ENCODE measurements at places on chromosomes 7 and 10.

DNA sequence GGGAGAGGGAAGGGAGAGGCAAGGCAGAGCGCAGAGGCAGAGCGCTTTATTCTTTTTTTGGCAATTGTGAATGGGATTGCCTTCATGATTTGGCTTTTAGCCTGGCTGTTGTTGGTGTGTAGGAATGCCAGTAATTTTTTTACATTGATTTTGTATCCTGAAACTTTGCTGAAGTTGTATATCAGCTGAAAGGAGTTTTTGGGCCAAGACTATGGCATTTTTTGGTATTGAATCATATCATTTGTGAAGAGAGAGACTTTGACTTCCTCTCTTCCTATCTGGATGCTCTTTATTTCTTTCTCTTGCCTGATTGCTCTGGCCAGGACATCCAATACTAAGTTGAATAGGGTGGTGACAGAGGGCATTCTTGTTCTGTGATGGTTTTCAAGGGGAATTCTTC is 291.3 kb downstream of the REEP3 start:
- no peak for DNase-seq

DNA sequence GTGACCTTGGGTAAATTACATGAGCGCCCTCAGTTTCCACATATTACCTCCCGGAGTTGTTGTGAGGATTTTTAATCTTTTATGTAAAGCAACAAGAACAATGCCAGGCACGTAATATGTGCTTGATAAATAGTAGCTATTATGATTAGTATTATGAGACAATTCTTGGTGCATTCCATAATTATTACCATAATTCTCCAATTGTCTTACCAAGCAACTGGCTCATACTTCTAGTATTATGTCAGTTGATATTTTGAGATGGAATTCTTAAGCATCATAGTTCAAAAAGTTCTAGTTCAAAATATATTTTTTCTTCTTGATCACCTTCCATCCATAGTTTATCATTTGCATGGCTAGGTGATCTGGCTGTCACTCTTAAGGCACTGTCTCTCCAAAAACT is 259.0 kb downstream of the BBS9 start:
- no peak for DNase-seq

GRCh38 chr10:103111031-103111917 is 81.8 kb downstream of the NT5C2 start:
- no peak for DNase-seq

DNA sequence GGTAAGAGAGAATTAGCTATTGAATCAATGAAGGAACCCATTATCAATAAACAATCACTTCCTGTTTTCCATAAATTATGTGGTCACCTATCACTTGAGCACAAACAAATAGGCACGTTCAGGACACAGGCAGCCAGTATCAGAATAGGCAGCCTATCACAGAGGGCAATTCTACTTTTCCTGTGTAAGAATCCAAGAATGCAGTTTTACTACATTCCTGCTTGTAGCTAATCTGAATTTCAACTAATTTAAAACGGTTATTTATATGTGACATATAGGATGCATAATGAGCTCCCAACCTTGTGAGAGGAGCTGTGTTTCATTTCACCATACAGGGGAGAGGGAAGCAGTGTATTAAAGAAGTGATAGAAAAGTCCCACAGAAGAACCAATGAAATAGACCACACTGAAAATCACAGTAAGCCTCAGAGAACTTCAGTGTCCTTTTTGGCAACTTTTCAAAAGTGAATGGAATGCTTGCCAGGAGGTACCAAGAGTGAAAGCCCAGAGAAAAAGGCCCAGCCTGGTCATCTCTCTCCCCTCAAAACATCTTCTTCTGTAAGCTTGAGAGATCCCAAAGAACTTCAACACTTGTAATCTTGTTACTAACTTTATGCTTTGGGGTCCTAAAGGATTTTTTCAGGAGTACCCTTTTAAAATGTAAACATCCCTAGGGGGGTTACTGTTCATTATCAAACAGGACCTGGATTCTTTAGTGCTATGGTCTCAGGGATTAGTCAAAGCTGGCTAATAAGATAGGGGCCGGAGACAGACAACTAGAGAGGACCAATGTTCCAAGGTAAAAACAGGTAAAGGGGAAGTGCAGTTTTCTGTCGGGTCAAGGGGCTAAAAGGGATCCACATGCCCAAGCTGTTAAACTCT is 1.3 kb downstream of the IMMP2L start:
- peak; percentile 42 for DNase-seq

DNA sequence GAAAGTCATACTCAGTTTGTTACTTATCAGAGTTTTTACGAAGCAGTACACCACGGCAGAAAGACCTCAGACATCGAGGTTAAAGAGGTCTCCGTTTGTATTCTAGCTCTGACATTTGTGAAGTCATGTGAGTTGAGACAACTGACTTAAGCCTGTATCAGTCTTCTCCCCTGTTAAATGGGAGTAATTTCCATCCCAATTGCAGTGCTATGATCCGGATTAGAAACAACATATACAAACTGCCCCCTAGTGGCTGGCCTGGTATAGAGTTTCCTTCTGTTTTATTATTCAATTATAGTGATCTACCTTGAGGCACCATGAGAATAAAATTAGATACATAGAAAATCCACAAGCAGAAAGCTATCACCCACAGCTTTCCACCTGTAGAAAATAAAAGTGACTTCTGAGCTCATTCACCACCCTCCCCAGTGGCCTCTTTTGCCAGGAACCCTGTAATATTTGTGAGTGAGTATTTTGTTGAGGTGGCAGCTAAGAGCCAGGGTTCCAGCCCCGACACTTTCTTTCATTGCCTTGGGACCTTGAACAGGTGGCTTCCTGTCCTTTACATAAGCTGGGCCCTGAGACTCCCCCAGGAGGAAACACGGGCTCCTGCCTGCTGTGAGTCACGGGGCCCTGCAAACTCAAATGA is 607.2 kb upstream of the MGMT start:
- DNase-seq = peak; percentile 44

DNA sequence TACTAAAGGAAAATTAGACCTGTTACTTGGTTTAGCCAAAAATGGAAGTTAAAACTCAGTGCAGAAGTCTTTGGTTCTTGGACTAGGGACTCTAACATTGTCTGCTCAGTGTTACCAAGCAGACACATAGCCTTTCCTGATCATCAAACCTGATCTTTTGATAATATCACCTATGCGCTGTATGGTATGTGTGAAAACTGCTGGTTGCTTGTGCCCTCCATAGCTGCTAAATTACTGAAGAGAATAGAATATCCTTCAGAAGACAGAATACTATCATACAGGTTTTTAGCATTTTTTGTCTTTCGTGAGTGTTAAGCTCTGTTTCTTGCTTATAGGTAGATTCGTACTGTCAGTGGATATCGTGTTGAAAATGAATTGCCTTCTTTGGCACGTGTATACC is 68.7 kb downstream of the ST7 start:
- DNase-seq = no peak

GRCh38 chr10:7756360-7756992 is 31.3 kb downstream of the KIN start:
- peak; percentile 26 for DNase-seq

DNA sequence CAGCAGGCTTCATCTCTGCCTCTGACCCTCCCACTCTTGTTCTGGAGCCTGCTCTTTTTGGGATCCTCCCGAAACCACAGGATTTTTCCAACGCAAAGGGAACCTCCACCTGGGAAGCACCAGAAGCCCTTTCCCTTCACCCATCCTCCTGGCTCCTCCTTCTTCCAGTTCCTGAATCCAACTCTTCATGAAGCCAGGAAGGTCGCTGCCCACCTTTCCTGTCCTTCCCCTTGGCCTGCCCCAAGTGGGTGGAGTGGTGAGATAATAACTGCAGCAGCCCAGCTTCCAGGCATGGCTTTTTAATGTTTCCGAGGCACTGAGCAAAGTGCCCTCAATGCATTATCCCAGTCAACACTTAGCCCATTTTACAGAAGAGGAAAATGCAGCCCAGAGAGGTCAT is 70.8 kb upstream of the EEPD1 start:
- no peak for DNase-seq

GRCh38 chr7:155053002-155053401 is 17.1 kb upstream of the HTR5A start:
- no peak for DNase-seq

DNA sequence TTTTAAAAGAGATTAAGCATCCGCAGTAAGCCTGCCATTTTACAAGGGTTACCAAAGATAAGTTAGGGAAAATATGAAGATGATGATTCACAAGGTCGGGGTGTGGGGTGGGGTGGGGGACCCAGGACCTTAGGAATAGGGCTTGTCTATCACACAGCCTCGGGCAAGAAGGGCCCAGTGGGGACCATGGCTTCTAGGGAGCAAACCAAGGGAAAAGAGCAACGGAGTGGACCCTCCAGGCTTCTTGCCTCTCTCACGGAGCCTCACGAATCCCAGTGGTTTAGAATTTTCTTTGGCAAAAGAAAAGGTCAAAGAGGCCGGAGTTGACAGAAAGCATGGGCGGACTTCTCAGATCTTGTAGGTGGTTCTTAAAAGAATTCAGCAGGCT is 1.3 kb downstream of the PRKCQ start:
- DNase-seq = no peak

DNA sequence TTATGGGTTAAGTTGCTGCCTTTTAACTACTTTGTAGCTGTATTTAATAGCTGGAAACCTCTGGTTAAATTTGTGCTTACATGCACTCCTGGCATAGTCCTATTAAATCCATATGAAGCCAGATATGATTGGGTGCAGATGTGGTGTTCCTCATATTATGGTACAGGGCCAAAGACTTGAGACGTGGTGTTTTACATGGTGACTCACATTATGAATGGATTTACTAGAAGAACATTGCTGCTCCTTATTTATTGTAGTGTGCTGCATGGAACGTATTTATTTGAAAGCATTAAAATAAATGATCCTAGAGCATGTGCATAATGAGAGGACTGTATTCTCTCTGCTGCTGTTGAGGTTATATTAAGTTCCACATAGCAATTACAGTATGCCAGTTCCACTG is 224.1 kb downstream of the SLC25A13 start:
- no peak for DNase-seq

DNA sequence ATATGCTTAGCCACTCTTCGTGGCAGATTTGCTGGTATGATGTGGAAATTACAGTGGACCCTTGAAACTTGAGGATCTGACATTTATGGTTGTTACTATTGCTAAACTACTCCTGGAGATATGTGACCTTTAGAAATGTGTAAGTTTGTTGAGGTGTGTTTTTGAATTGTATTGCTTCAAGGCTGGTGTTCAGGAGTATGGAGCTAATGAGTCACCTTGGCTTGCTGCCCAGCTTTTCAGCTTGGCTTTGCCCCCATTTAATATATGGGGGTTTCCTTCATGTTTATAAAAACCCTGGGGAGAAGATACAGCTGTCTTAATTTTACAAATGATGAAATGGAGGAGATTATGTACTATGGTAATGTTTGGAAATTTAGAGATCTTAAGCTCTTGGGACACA is 11.6 kb downstream of the HBP1 start:
- DNase-seq = peak; percentile 30
